ENCODE measurements at places on chromosomes 5 and 9.

DNA sequence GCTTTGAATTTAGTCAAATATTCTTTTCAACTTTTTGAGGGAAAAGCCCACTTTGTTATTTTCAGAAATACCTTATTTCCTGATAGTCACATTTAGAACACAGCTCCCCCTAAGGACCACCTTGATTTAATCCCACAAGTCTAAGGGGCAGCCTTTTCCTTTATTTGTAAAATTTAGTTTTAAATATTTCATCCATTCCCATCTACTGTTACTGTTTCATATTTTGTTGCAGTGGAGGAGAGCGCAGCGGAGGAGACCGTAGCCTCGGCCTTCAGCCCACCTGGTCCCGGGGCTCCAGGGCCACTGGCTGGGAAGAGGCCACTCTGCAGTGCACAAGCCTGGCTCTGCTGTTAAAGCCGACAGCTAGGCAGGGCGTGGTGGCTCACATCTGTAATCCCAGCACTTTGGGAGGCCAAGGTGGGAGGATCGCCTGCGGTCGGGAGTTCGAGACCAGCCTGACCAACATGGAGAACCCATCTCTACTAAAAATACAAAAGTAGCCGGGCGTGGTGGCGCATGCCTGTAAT, 19.6 kb downstream of the LPCAT1 start:
- no peak for DNase-seq

DNA sequence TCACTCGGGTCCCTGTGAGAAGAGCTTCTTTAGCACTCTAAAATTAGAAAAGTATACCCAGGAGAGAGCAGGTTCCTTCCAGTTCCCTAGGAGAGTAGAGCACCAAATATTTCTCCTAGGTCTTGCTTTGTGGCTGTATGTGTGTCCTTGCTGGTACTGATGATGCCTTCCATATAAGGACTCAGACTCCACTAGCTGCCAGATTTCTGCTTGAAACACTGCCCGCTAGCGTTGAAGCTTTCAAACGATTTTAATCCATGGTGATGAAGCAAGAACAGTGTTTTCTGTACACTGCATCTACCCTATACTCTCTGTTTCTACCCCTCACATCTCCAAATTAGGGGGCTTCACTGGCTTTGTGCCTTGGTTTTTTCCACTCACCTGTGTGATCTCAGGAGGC, 2.4 kb upstream of the SMC2 start:
- DNase-seq = no peak

DNA sequence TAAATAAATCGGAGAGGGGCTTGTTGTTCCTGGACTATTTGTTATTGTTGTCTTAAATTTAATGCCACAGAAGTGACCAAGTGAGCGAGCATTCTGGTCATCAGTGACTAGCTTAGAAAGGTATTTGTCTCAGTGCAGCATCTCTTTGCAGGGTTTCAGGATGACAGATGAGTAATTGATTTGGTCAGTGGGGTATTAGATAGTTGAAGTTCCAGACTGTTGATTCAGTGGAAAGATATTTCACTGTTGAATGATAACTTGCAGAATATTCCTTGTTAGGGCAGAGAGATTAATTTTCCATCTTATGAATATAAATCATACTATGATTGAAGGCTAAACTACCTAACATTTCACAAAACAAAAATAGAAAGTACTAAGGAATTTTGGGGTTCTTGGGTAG, 122.4 kb downstream of the TRIO start:
- DNase-seq = peak; percentile 95

GRCh38 chr5:168746893-168747640, 167.9 kb upstream of the PANK3 start:
- no peak for DNase-seq

GRCh38 chr5:425714-426113, 17.3 kb upstream of the EXOC3 start:
- no peak for DNase-seq

DNA sequence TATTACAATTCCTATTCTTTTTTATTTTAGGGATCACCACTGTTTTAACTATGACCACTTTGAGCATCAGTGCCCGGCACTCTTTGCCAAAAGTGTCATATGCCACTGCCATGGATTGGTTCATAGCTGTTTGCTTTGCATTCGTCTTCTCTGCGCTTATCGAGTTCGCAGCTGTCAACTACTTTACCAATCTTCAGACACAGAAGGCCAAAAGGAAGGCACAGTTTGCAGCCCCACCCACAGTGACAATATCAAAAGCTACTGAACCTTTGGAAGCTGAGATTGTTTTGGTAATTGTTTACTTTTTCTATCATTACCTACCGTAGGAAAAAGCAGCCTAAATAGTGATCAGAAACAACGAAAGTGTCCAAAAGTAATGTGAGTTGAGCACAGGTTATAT, 6.4 kb downstream of the GABRA6 start:
- DNase-seq = no peak

DNA sequence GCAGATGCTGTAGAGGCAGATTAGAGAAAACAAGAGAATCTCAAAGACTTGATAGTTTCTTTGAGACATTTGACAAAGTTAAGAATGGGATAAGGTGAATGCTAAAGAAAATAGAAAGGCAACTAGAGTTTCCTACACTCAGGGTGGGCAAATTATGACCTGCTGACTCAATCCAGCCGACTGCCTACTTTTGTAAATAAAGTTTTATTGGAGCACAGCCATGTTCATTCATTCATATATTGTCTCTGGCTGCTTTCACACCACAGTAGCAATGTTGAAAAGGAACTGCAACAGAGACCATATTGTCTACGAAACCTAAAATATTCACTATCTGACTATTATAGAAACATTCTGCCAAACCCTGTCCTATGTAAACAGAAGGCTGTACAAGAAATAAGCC, 37.6 kb upstream of the TARS1 start:
- DNase-seq = no peak

DNA sequence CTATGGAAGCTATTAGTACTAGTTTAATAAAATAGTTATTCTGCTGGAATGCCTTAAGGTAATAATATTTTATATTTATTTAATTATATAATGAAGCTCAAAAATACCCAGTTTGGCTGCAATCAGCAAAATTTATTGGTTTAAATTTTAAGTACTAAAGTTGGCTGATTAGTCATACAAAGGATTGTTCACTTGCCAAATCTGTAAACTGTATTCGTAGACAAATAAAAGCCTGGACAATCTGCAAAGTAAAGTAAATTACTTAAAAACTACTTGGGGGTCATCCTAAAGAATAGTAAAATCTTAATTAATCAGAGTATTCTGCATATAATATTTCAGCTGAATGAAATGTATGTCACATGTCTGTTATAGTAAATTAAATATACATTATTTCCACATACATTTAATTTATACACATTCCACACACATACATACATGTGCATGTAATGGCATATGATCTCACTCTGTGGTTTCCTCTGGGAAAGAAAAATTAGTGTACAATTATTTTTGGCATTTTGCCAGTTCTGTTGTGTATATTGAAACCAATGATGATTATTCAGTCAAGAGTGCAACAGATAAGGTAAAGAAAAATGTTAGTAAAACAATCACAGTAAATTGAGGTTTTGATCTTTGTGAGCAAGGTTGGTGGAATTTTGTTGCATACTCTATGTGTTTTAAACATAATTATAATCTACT, 455.9 kb downstream of the CDH9 start:
- DNase-seq = no peak

DNA sequence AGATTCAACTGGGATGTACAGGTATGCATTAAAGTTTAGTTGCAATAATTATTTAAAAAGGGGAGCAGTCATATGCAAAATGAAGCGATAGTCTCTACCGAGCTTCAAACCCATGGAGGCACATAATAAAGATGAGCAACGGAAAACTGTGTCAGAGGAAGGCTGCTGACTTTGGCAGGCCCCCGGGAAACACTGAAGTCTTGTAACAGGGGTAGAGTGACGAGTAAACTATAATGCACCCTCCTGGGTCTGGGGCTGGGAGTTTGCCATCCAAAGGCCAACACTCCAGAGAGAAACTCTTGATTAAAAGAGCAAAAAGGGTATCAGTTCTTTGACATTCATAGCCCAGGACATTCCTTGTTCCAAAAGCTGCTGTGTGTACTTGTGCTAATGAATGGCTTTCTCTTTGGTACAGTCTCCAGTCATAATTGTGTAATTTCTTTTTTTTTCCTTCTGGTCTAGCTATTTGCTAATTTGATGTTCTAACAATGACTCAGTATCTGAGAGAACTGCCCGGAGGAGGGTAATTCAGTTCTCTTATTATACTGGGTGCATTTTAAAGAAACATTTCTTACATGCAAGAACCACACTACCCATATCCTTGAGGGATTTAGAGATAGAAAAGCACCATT, 59.2 kb downstream of the TNC start:
- DNase-seq = peak; percentile 80

GRCh38 chr5:125277494-125278154, 531.2 kb upstream of the ZNF608 start:
- peak; percentile 91 for DNase-seq

DNA sequence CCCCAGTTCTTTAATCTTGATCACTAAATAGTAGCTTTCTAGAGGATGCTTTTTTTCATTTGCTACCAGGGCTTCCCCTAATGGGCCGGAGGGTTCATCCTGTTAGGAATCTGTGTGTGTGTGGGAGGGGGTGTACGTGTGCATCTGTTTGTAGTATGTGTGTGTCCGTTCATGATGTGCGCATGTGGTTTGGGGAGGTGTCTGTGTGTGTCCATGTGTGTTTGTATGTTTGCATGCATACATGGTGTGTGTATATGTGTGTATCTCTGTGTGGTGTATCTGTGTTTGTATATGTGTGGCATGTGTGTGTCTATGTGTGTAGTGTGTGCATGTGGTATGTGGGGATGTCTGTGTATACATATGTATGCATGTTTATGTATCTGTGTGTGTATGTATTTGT, 106.2 kb downstream of the SYK start:
- no peak for DNase-seq

DNA sequence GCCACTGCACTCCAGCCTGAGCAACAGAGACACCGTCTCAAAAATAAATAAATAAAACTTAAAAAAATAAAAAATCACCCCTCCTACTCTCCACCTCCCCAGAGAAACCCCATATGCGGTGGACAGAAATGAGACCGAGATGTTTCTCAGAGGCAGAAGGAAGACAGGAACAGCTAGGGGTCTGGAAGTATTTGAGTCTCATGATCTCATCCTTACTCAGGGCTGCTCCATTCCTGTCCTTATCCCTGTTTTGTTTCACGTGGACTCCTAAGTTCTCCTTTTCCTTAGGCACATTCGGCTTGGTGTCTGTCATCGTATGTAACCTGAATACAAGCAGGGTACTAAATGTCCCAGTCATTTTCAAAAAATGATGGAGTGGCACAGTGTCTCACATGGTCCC, 76.1 kb downstream of the C9orf50 start:
- peak; percentile 73 for DNase-seq

DNA sequence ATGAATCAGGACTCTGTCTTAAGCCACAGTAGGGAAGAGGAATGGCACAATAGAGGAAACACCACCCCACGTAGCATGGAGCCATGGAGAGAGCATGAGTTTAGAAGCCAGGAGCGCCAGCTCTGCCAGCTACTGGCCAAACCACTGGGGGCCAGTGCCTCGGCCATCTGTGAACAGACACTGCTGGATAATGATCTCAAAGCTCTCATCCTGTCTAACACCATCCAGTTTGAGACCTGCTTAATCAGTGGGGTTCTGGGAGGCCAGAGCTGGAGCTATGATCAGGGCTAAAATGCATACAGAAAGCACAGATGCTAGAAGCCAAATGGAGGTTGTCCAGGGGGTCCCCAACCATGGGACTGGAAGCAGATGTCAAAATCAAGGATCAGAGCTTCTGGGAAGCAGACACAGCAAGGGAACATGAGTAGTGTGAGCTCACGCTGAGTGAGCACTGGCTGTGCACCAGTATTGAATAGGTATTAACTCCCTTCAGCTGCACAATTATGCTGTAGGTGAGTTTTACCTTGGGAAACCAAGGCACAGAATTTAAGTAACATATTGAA, 92.7 kb downstream of the KCNIP1 start:
- DNase-seq = no peak

GRCh38 chr5:178640331-178641045, 13.6 kb upstream of the CLK4 start:
- DNase-seq = no peak

DNA sequence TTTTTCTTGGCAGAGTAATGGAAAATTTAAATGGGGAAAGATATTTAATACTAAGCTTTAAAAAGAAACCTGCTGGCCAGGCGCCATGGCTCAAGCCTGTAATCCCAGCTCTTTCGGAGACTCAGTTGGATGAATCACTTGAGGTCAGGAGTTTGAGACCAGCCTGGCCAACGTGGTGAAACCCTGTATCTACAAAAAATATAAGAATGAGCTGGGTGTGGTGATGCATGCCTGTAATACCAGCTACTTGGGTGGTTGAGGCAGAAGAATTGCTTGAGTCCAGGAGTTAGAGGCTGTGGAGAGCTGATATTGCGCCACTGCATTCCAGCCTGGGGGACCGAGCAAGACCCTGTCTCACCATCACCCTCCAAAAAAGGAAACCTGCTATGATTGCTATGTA, 32.8 kb downstream of the TUT7 start:
- peak; percentile 92 for DNase-seq

DNA sequence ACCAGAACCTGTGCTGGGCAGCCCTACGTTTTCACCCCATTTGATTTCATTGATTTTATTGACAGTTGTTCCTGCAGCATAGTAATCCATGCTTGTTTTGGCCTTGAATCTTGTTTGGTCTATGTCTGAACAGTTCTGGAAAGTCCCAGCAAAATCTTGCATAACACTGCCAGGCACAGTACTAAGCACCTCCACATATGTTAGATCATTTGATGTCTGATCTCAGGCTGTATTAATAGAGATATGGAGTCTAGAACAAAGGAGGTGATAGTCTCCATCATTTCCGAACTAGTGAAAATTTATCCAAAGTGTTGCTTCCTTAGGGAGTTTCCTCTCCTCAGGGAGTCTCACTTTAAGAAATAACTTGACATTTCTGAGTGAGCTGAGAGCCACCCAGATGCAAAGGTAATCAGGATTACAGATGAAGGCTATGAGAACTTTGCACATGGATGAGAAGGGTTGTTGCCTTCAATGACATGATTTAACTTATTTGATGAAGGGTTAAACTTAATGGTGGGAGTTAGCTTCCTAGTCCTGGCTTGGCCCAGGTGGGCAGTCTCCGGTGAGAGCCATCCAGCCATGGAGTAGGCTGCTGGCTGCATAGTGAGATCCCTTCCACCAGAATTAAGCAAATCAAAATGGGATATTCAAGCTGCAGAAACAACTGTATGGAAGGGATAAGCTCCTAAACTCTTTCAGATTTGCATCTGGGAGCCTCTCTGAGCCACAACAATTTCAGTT, 173.8 kb upstream of the MVB12B start:
- no peak for DNase-seq

GRCh38 chr5:173310218-173310769, 17.9 kb downstream of the STC2 start:
- no peak for DNase-seq

DNA sequence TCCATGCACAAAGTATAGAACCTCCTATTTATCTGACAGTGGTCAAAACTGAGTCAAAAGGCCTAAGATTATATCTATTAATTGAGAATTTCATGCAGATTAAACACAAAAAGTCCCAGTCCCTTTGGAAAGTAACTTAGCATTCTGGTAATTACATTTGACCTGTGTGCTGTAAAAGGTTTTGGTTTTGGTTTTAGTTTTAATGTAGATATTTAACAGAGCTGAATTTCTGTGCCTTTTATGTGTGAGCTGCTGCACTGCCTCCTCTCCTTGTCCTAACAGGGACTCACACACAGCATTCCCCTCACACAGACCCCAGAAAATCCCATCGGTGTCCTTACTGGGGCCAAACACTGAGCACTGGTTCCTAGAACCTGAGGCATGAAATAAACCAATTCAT, 31.0 kb upstream of the FSD1L start:
- DNase-seq = no peak
